ENCODE measurements at places on chromosomes 16 and 17.
A peak's percentile ranks its signal among the peaks of the same experiment; 100 is the strongest.

DNA sequence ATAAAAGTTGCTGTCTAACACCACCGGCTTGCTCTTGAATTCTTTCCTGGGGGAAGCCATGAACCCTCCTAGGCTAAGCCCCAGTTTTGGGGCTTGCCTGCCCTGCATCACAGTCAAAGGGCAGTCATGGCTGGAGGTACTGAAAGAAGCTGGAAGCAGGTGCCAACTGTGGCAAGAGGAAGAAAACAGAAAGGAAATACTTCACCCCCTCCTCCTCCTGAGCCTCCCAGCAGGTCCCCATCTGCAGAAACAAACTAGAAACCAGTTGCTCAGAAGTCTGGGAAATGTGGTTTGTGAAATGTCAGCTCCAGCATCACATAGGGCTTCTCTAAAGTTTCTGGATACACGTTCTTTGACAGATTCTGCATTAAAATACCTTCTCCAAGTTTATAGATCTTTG is 150.0 kb upstream of the PSMD7 start:
- no peak for DNase-seq

GRCh38 chr16:89841275-89841674 is 13.0 kb downstream of the SPIRE2 start:
- no peak for DNase-seq

DNA sequence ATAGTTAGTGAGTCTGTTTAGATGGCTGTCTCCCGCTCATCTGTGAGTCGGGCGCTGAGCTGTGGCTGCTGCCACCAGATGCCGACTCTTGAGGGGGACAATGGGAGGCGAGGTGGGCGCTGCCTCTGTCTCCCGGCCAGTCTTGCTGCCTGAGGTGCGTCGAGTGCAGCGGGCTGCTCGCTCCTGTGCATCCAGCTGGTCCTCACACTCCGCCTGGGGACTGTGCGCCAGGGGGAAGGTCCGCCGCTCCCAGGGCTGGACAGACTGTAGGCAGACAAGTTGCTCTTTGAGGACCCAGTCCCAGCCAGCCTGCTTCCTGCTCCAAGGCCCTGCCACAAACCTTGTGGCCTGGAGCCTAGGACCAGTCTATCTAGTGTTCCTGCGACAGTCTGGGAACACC is 32.4 kb downstream of the STH start:
- no peak for DNase-seq

GRCh38 chr16:2092866-2093265 is 42.8 kb downstream of the PKD1 start:
- no peak for DNase-seq

- DNase-seq: no peak
These were observed 99.9 kb downstream of the CDK5R1 start for GRCh38 chr17:32586666-32587065.

DNA sequence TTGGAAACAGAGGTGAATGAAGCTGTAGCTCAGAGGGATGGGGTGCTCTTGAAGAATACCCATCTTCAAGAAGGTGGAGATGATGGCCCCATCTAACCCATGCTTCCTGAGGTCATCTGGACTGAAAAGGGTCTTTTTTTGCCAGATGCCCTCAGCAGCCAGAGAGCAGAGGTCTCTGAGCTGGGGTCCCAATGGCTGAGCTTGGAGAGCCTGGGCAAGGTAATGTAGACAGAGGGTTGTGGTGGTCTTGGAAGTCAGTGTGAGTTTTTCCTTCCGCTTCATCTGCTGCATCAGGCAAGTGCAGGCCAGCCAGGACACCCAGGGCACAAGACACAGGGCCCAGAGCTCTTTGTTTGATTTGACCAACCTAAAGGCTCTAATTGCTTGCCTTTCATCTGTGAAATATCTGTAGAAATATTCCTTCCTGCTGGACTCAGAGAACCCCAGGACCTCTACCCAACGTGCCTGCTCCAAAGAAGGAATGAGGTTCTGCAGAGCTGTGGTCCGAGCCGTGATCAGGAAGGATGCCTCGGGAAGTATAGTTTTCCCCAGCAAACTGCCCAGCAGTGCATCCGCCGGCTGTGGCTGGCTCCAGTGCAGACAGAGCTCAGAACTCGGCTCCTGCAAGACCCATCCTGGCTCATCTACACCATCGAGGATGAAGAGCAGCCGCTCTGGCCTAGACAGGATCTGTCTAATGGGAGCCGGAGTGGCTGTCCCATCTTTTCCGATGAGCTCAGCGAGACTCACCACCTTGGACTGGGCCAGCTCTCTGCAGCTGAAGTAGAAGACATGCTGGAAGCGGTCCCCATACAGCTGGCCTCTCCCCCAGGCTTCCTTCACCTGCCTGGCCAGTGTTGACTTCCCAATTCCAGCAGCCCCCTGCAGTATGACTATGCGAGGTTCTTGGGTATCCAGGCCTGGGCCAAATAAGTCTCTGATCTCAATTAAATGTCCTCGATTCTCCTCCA is 25.2 kb downstream of the NLRP1 start:
- no peak for DNase-seq

DNA sequence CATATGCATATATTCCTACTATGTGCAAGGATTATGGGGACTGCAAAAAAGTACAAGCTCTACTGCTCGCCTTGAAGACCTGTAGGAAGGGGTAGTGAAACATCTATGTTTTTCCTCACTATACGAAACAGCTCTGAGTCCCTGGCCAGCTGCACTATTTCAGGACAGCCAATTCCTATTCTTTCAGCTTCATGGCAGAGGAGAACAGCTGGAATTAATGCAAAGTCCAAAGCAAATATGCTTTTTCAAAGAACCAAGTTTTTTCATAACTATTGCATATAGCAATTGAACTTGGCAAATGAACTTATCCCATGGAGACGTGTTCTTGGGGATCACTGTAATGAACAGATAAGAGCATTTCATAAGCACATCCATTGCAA is 122.3 kb downstream of the SPACA3 start:
- no peak for DNase-seq

GRCh38 chr16:59964232-59964924 is 1230.3 kb upstream of the GOT2 start:
- DNase-seq: no peak

- no peak for DNase-seq
These were observed 54.3 kb upstream of the CNTNAP4 start for GRCh38 chr16:76222853-76223252.

DNA sequence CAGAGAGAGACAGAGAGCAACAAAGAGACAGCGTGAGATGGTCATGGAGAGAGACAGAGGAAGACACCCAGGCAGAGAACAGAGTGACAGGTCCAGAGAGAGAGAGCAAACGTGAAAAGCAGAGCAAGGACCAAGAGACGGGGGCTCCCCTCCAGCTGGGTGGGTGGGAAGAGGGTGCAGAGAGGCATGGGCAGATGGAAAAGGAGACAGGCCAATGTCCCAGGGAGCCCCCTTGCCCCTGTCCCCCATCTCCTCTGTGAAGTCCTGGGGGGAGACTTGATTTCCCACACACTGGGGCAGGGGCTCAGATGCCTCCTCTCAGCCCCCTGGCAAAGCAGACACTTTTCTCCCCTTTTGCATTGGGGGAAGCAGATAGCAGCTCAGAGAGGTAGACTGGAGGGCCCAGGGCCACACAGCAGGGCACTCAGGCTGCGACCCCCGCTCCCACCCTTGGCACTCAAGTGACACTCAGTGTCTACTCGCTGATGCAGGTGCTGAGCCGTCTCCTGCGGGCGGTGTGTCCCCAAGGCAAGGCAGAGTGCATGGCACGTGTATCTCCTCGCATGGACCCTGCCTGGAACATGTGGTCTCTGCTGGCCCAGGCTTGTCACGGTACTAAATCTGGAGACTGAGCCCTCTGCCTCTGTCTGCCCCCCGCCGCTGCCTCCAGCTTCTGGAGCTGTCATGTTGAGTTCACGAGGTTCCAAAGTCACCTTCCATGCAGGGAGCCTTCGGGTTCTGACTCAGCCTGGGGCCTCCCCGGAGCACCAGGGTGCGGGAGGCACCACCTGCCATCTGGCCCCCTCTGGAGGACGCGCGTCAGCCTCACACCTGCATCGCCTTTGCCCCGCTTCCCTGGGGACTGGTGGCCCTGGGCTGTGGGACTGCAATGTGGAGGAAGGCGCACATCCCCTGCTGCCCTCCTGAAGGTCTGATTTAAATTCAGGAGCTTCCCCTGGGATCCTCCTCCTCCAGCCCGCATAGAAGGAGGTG is 215.9 kb upstream of the GSE1 start:
- DNase-seq: no peak

- no peak for DNase-seq
These were observed 33.9 kb upstream of the METTL9 start for GRCh38 chr16:21565507-21565860.

- no peak for DNase-seq
These were observed 172.3 kb downstream of the C16orf78 start for GRCh38 chr16:49545741-49546448.

- DNase-seq: no peak
These were observed 5.6 kb downstream of the CASKIN1 start for GRCh38 chr16:2190659-2191445.

- no peak for DNase-seq
These were observed 4.6 kb downstream of the PTGES3L start for GRCh38 chr17:42975265-42975664.

- DNase-seq: no peak
These were observed 12.7 kb downstream of the CYGB start for GRCh38 chr17:76524598-76525512.

DNA sequence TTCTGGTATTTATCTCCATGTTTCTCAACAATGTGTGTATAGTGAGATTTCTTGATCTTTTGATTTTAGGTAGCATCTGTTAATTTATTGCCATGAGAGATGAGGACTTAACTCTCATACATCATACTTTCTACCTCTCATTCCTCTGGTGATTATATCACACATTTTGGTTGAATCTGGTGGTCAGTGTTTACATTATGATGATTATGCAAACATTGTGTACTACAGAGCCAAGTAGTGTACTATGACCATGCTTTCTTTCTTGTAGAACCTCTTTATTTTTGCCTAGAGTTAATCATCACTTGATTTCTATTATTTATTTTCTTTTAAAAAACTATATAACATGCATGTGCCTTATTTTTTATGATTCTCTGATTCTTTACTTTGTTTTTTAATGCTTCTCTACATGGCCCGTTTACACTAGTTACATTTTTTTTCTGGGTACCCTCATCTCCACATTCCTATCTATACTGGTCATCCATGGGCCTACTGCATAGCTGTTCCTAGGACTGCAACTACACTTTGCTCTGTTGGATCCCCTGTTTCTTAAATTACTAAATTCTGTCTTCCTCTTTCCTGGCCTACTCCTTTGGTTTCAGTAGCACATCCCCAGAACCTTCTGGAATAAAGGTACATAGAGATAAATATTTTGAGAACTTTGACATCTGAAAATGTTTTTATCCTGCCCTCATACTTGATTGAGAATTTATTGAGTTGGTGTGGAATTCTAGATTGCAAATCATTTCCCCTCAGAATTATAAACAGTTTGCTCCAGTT is 63.0 kb upstream of the LRRC37A3 start:
- no peak for DNase-seq

GRCh38 chr17:62619417-62620155 is 7.9 kb upstream of the MRC2 start:
- DNase-seq: no peak

GRCh38 chr16:67445913-67446907 is 15.3 kb downstream of the HSD11B2 start:
- DNase-seq: no peak

DNA sequence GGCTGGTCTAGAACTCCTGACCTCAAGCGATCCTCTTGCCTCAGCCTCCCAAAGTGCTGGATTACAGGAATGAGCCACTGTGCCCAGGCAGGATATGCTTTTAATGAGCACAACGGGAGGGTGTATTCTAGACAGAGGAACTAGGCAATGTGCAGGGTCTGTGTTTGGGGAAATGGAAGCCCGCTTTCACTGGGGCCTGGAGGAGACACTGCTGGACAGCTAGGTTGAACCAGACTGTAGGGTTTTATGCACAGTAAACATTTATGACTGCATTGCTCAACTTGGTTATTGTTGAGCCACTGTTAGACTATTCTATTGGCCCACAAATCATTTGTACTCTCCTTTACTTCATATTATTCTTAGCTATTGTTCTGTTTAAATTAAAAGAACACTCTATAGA is 10.2 kb upstream of the SIAH1 start:
- no peak for DNase-seq

GRCh38 chr16:76157629-76158028 is 119.6 kb upstream of the CNTNAP4 start:
- DNase-seq: no peak

GRCh38 chr17:73522107-73522506 is 122.1 kb downstream of the SDK2 start:
- no peak for DNase-seq

GRCh38 chr16:31112711-31113110 is 4.5 kb downstream of the BCKDK start:
- DNase-seq: no peak

DNA sequence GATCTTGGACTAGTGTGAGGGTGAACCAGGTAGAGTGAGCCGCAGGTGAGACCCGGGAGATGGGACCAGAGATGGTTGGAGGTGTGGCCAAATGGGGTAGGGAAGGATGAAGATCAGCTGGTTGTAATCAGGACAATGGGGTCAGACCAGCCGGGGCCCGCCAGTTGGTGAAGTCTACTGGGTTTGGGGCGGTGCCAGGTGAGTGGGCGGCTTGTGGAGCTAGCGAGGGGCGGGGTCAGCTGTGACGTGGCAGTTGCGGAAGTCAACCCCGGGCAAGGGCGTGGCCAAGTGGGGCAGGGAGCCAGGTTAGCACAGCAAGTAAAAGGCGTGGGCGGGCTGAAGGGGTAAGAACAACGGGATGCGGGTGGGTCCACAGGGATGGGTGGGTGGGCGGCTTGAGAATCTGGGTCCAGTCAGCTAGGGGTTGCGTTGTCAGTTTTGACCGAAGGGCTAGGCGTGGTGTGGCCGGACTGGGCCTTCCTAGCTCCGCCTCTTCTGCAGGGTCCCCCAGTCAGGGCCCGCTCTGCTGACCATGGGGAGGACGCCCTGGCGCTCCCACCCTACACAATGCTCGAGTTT is 25.5 kb upstream of the ALKBH5 start:
- peak; percentile 96 for DNase-seq

GRCh38 chr17:72307836-72308235 is 187.0 kb downstream of the SOX9 start:
- no peak for DNase-seq

- DNase-seq: no peak
These were observed 7.8 kb upstream of the CHST6 start for GRCh38 chr16:75502916-75503605.

DNA sequence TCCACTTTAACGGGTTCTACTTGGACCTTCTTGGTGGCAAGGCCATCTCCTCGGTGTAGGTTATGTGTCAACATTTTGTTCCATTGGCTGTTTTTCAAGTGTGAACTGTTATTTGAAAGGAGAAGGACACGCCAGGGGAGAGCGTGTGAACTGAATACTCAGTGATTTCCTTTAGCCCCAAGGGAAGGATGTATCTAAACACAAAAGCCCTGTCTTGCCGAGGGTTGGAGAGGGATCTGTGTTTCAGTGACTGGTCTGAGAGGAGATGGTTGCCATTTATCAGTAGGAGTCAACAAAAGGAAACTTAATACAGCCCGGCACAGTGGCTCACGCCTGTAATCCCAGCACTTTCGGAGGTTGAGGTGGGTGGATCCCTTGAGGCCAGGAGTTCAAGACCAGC is 50.0 kb downstream of the USP10 start:
- no peak for DNase-seq

- peak; percentile 46 for DNase-seq
These were observed 747 bp downstream of the ATXN7L3 start for GRCh38 chr17:44198721-44199552.

GRCh38 chr17:74816905-74817620 is 40.9 kb upstream of the NAT9 start:
- no peak for DNase-seq

- no peak for DNase-seq
These were observed 77.9 kb downstream of the MAP2K4 start for GRCh38 chr17:12098568-12098967.

Data from stimulated activated CD4-positive, alpha-beta T cell treated with anti-CD3 and anti-CD28 coated beads, Interleukin-4, amount 100 ng/mL, for 4 hours (primary cell).